Adipocyte (in vitro differentiated cells): ENCODE measurements at places on chromosomes 5 and 9.

DNA sequence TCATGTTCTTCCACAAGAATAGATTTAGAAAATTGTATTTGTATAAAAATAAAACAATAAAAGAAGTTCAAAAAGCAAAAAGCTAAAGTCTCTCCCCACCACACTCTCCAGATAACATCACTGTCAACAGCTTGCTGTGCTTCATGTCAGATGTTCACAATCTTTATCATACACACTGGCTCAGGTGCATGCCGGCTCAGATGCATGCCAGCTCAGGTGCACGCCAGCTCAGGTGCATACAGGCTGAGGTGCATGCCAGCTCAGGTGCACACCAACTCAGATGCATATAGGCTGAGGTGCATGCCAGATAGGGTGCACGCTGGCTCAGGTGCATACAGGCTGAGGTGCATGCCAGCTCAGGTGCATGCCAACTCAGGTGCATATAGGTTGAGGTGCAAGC, 26.5 kb downstream of the SEMA4D start:
- DNase-seq: no peak

GRCh38 chr9:36550135-36550534, 22.6 kb upstream of the MELK start:
- no peak for DNase-seq

GRCh38 chr5:155017610-155018009, 4.1 kb downstream of the KIF4B start:
- no peak for DNase-seq

DNA sequence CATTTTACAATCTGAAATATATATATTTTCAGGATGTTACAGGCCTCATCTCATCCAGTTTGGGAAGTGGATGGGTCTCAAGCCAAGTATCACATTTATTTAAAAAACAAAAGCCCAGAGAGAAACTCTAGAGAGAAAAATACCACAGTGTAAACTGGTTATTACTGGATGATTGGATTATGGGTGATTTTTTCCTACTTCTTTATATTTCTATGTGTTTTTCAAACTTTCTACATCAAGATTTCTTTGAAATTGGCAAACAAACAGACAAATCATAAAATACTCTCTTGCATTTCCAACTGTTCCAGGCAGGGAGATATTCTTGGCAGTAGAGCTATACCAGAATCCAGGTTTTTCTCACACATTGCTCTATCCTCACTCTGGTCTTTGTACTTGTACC, 116.0 kb upstream of the SMIM23 start:
- no peak for DNase-seq

DNA sequence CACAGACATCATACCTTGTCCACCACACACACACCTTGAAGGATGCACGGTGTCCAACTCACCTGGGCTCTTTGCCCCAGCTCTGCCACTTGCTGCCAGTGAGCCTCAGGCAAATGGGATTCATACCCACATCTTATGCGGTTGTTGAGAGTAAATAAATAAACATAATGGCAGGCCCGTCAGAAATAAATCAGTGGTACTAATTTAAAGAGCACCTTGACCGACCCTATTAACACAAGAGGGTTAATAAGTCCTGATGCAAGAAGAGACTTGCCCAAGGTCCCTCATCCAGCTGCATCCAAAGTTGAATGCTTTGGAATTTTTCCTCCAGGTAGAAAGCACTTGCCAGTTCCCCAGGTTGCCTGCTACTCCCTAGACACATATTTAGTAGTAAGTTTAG, 11.6 kb upstream of the AKNA start:
- DNase-seq: no peak

DNA sequence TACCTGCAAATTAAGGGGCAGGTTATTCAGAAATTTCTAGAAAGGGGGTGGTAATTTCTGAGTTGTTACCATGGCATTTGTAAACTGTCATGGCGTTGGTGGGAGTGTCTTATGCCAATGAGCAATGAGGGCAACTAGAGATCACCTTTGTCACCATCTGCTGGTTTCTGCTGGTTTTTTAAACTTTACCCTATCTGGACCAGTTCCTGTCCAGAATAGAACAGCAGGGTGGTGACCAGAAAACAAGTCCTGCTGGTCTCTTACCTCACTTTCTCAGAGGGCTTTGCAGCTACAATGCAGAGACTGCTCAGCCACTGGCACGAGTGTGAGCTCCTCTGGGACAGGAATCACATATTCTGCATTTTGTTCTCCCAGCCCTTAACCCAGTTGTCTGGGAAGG, 51.4 kb downstream of the FAM114A2 start:
- DNase-seq: no peak

GRCh38 chr5:119049824-119050449, 20.9 kb upstream of the DMXL1 start:
- peak; percentile 64 for DNase-seq

GRCh38 chr5:51242456-51242855, 140.8 kb upstream of the ISL1 start:
- DNase-seq: no peak

DNA sequence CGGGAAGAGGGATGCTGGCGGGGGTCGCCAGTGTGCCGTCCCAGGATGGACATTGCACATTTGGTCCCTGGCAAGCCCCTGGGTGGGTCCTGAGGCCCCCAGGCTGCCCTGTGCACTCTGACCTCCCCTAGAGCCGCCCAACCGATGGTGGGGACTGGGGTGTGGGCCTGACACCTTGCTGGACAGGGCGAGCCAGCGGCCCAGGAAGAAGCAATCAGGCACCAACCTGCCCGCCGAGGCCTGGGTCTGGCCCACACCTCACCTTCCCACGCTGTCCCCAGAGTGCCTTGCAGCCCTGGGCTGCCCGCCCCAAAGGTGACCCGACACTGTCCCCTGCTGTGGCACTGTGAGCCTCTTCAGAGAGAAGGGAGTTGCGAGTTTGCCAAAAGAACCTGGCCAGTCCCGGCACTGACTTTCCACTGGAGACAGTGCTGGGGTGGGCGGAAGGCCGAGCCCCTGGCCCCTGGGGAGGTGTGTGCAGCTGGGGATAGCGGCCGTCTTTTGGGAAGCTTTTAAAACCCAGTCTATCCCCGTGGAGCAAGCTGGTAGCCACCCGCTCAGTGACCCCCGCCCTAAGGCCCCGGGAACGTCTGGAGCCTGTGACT, 12.0 kb upstream of the NRARP start:
- DNase-seq: no peak

GRCh38 chr5:60977956-60978737, 33.1 kb downstream of the NDUFAF2 start:
- DNase-seq: no peak

DNA sequence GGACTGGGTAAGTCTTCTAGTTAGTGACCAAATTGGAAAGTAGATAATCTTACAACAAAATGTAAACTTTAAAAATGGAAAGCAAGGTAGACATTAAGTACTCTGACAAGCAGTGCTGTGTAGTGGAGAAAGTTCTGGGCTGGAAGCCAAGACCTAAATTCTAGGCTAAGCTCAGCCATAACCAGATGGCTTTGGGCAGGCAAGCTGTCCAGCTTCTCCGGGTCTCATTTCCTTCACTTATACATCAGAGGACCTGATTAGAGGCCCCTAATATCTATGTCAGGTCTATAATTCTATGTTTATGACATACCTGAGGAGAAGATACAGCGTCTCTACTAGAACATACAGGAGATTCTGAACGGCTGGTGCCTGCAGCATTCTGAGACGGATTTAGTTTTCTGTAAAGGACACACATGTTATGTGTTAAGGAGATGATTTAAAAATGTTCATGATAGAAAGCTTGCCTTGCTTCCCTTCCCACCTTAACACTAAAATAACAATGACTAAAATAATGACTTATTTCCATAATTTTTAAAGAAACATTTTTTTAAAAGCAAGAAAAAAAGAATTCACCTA, 61.2 kb downstream of the ELL2 start:
- peak; percentile 88 for DNase-seq

DNA sequence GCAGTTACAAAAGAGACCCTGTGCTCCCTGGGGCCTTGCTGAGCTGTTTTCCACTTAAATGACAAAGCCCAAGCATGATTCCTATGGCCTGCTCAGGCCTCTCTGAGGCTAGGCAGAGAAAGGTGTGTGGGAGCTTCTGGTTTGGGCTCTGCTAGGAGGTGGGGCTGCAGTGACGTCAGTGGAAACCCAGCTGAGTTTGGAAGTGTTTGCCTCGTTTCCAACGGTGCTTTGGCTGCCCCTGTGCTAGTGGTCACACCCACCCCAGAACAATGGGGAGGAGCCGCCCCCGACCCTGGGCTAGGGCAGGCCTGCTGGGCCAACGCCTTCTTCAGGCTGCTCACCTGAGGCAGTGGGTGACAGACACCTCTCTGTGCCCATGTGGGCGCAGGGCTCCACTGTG, 10.4 kb downstream of the ANGPTL2 start:
- no peak for DNase-seq

DNA sequence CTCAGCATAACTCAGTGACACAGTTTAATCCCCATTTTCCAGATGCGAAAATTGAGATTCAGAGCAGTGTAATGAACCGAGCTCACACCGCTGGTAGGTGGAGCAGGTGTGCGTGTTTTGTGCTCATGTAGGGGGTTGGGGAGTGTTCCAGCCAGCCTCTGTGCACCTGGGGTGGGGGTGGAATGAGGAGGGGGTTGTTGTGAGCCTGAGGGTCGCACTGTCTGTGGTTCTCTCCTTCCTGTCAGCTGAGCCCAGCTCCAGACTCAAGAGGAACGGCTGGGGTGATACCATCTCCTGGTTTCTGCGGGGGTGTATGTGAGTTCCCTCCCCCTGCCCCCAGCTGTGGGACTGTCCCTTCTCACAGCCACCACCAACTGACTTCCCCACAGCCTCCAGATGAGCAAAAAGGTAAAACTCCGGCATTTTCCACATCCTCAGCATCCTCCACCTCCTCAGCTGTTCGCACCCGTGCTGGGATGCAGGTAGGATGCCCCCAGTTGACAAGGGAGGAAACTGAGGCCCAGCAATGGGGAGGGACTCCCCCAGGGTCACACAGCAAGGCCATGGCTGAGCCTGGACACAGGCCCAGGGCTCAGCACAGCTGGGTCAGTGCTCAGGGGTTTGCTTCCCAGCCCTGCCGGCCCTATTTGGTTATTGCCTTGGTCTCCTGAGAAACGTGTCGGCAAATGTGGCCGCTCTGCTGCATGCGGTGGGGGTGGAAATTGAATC, 2.1 kb downstream of the SH2D3C start:
- DNase-seq: no peak

GRCh38 chr5:154234551-154234950, 44.0 kb downstream of the GALNT10 start:
- no peak for DNase-seq

DNA sequence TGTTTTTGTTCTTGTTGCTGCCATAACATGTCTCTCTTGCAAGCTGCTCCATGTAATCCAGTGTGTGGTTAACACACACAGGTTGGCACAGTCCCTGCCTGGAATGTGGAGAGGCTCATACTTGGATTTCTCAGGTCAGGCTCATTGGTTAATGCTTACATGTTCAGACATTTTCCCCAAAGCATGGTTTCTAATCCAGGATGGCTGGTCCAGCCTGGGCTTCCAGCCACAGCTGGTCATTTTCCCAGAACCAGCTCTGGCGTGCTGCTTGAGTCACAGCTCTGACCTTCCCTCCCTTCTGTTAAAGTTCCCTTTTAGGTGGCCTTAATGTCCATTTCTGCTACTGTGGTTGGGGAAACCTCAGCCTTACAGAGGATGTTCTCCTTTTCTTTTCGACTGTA, 294.3 kb downstream of the TAF11L14 start:
- peak; percentile 64 for DNase-seq

DNA sequence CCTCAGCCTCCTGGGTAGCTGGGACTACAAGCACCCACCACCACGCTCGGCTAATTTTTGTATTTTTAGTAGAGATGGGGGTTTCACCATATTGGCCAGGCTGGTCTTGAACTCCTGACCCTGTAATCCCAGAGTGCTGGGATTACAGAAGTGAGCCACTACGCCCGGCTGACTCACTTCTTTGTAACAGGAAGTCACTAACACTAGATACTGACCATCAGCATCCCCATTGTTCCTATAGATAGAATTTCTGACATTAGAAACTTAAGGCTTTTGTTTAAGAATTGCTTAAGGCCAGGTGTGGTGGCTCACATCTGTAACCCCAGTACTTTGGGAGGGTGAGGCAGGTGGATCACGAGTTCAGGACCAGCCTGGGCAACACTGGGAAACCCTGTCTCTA, 42.2 kb downstream of the LEAP2 start:
- no peak for DNase-seq

- no peak for DNase-seq
Measured at GRCh38 chr5:172508471-172509404, 54.4 kb upstream of the SH3PXD2B start.

DNA sequence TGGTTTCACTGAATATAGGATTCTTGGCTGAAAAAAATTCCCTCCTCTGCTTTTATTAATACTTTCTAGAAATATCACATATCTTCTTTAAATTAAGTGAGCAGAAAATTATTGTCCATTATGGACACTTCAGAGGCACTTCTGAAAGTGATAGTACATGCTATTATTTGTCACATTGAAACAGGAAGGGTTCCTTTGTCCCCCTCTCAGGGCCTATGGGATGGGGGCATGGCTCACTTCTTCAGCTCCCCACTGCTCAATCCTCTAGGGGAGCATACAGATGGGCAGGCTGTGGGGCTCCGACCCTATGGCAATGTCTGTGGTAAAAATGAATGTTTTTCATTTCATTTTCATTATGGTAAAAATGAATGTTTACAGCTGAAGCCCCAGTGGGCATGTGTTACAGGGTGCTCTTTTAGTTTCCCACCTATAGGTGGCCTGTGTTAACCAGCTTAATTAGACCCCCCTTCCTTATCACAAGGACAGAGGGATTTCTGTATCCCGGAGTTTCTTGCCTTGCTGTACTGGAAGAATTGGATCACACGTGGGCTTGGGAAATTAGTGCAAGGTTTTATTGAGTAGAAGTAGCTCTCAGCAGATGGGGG, 1225.2 kb downstream of the PTPRD start:
- DNase-seq: no peak

- no peak for DNase-seq
Measured at GRCh38 chr5:147675168-147675567, 107.4 kb downstream of the JAKMIP2 start.

DNA sequence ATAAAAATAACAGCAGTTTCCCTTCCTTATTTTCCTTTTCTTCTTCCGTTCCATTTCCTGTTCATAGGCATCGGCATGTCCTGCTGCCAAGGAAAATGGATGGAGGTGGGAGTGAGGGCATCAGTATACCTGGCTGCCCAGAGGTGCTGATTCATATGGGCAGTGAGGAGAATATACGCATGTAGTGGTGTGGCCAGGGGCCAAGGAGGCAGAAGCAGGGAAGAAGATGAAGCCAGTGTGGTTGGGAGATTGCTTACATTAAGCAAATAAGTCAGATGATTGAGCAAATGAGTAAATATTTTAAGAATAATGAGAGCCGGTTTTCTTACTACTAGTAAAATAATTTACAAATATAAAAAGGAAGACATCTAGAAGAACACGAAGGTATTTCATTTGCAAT, 344.9 kb upstream of the PAPPA start:
- no peak for DNase-seq

DNA sequence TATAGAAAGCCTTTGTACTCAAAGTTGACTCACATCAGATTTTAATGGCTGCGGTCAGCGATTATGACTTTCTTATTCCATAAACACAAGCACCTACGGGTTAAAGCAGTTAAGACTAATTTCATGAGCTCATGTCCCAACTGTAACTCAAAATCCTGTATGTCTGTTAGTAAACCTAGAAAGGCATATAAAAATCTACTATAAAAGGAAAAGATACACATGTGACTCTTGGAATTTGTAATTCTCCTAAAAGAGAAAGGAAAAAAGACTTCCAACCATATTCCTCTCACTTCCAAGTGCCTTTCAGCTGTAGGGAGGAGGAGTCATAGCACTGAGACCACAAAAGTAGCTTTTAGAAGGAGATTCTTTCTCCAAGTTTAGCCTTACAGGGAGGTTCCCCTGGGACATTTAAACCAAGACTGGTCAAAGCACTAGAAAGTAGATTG, 129.1 kb downstream of the EBF1 start:
- DNase-seq: no peak
